ENCODE measurements at places on chromosomes 7 and 10. TPM values are rescaled to one million over a fixed set of nuclear protein-coding genes. Genes with fewer than 3 reads are reported as not detected.
A peak's percentile ranks its signal among the peaks of the same experiment; 100 is the strongest.

DNA sequence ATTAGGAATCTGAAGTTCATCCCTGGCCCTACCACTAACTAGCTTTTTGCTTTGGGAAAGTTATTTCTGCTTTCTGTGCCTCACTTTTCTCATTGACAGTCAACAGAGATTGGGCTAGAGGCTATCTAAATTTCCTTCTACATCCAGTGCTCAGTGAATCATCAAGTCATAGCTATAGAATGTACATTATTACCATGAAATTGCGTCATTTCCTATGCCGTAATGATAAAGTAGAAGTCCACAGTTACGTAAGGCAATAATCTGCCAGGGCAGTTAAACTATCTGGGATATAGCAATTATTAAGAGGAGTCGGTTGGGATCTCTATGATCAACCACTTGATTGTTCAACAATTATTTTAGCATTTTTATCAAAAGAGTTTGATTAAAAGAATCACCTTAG lies 64.4 kb downstream of the ITGB8 start:
- DNase-seq: no peak

- peak; percentile 14 for DNase-seq
Observed at GRCh38 chr10:93718937-93719725, 16.7 kb upstream of the FRA10AC1 start.

C10orf105 gene
- total RNA-seq: not detected

GRCh38 chr7:50619684-50620083 lies 54.5 kb upstream of the DDC start:
- DNase-seq: no peak

DNA sequence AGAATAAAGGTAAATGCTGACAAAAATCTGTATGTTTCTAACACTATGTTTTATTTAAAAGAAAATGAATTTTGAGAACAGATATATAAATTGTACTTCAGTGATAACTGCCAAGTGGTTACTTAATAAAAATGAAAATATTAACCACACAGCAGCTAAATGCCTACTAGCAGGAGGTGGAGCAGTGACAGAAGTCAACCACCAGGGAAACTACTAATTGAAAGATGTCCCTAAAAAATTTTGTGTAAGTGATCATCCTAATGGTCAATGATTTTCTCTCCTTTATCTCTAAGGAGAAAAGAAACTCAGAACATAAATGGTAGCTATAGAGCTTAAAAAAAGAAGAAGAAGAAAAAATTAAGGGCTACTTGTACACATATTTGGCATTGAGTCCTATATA lies 22.9 kb downstream of the WNT16 start:
- DNase-seq: no peak

GRCh38 chr7:74379938-74380337 lies 73.8 kb upstream of the GTF2IRD1 start:
- no peak for DNase-seq

DNA sequence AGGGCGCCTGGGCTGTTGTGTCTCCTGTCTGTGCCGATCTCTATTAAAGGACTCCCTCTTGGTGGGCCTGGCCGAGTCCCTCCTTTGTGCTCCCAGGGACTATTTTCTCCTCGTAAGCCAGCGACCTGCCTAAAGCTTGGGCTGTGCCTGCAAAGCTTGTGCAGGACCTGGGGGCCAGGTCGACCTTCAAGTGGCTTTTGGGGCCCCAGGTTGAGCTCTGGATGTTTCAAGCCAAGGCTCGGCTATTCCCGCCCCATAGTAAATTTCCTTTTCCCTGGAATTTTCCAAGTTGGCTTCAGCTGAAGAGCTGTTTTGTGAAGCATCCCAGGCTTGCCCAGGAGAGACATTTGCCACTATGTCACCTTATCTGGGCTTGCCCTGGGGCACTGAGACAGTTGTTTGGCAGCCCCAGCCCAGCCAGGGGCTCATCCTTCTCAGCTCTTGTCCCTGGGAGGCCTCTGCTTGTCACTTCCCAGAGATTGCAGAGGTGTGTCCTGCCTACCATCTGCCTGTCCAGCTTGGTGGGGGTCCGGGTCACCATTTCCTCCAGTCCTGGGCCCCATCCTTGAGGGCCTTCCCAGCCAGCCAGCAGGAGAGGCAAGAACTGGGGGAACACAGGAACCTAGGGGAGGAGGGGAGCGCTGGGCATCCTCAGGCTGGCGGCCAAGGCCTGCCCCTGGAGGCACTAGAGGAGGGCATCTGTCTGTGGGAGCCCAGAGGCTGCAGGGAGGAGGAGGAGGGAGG lies 20.2 kb downstream of the ZMIZ2 start:
- no peak for DNase-seq

DNA sequence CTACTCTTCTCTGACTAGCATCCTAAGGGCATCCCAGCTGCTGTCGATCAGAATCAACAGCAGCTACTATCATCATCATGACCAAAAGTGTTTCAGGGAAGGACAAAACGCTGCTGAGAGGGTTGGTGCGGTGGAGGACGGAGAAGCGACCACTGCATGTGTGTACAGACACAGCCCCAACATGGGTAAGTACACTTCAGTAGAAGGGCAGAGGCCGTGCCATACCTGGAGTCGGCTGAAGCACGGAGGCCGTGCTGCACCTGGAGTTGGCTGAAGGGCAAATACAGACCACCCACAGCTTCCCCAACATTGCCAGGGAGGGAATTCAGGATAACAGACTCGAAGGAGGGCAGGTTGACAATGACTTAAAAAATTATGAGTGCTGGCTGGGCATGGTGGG lies 67.8 kb upstream of the CYTH3 start:
- DNase-seq: no peak

PPP3CB gene
- 52.8 TPM for total RNA-seq

DNA sequence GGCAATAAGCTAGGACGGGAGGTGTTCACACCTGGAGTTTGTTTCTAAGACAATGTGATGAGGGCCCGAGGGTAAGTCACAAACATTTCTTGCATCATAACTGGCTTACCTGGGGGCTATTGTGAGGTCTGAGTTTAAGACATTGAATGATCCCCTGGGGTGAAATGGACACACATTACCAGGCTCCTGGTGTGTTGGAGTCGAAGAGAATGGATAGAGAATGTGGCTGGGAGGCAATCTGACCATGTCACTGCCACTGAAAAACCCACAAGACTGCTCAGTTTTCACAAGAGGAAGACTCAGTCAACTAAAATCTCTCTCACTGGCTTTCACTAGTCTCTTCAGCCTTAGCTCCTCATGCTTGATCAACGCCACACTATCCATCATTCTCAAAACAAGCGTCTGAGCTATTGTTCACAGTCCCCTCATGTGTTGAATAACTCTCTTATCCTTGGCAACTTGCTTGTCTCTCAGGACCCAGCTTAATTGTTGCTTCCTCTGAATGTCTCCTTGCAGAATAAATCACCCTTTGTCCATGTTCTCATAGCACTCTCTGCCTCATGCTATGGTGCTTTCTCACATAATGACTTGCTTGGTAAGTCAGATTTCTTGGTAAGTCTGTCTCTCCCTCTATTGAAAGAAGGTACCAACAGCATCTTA lies at the start of gene C10orf120:
TSS of gene C10orf120 (minus strand) at position 51 of the 660 bp plus-strand sequence. CDS start 56 bp downstream, outside the sequence.
- DNase-seq: no peak

TECPR1 gene
- total RNA-seq: 66.4 TPM

GRCh38 chr10:79027147-79028055 lies 41.4 kb upstream of the ZMIZ1 start:
- no peak for DNase-seq

- peak; percentile 28 for DNase-seq
Observed at GRCh38 chr7:38318803-38319416, 45.5 kb upstream of the TARP start.

DNA sequence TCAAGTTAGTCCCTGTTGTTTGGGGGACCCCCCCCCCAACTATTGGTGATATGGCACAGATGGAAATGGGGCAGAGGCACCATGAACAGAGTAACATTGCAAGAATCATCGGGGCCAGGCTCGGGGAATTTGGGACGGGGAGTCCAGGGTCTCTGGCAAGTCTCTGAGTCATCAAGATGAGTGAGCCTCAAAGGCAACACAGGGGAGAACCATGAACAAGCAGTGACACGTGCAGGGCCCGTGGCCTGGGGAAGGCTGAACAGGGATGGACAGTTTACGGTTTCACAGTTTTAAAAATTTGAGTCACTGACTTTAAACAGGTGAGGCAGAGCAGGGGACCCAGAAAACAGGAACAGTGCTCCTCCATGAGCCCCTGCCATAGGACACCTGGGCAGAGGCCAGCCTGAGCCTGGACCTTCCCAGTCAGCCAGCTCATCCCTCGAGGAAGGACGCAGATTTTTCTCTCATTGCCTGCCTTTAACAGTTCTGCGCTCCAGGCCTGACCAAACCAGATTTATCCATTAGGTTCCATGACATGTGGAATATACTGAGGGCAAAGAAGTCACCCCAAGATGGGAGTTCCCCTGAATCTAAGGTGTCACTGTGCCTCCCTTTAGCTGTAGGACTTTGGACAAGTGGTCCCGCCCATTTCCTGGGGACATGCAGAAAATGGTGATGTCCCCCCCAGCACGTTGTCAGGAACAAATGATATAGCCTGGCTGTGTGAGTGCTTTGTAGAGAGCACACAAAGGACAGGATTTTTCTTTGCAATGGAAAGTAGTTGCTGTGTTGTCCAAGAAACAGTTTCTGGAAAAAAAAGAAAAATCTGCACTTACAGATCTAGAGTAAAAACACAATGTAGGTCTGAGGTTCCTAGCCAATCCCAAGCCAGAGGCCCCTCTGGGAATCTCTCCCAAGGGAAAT lies 23.8 kb downstream of the CHST15 start:
- DNase-seq: no peak

DNA sequence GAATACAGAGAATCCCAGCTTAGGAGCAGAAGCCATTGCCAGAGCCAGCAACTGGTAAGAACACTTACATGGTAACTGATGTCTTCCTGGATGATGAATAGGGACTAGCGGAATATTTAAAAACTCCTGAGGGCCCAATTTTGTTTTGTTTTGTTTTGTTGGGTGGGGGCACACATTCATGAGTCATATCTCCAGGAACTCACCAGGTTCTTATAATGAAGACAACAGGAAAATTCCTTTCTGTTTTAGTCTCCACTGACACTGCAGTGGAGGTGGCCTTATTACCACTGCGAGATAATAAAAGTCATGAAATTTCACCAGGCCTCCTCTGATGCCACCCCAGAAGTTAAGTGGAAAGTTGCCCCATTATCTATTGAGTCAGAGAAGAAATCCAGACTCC lies 6.6 kb upstream of the CUZD1 start:
- no peak for DNase-seq

- DNase-seq: no peak
Observed at GRCh38 chr7:148662646-148663045, 36.1 kb upstream of the CUL1 start.

DNA sequence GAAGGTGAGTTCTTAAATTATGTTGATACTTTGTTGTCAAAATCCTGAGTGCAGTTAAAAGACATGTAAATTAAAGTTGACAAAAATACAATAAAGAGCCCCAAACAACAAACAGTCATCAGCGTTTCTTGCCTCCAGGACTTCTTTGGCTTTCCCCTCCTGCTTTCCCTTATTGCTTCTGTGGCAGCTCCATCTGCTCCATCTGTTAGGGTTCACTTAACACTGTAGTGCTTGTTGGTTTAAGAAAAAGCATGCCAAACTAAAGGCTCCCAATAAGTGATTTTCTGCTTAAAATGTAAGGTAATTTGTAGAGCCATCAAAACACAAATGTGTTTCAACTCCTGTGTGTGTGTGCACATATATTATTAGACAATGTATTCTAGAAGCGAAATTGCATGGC lies 254.3 kb upstream of the GNAI1 start:
- DNase-seq: no peak

DNA sequence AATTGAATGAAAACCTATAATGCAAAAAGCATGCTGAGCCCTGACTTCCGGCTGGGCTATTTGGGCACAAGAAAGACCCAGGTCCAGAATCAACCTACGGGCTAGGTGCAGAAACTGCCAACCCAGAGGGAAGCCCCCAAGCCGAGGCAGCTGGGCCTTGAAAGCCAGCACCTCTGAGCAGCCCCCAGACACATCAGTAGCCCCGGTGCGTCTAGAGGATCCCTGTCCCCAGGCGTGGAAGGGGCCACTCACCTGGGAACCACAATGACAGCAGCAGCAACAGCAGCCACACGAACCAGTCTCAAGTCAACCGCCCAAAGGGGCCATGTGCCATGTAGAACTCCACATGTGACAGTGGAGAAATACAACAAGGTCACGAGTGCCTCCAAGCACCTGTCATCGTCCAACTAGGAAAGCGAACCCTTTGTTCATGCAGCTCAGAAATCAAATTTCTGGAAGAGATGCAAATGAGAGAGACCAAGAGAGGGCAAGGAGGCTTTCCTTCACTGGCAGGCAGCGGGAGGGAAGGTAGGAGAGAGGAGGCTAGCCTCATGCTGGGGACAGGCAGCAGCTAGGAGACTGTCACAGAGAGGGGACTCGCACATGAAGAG lies 57.5 kb upstream of the CHST15 start:
- no peak for DNase-seq

GJC3 gene
- not detected for total RNA-seq

DNA sequence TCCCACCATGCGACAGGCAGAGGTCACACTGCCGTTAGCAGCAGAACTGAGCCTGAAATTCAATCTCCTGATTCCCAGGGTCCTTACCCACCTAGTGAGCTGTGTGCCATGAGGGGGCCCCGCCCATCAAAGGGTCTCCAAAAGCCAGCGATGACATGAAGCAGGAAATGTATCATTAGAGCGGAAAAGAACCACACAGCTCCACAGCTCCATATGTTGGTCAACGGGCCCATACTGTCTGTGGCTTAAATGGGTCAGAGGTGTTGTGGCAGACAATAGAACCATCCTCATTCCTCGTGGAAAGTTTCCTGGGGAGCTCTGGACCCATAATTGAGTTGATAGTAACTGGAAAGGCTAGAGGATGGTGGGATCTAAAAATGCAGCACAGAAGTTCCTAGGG lies 68.1 kb upstream of the PODXL start:
- DNase-seq: no peak

GRCh38 chr10:75619635-75620034 lies 188.2 kb downstream of the LRMDA start:
- no peak for DNase-seq

- DNase-seq: no peak
Observed at GRCh38 chr7:35487841-35488240, 207.1 kb downstream of the HERPUD2 start.

DNA sequence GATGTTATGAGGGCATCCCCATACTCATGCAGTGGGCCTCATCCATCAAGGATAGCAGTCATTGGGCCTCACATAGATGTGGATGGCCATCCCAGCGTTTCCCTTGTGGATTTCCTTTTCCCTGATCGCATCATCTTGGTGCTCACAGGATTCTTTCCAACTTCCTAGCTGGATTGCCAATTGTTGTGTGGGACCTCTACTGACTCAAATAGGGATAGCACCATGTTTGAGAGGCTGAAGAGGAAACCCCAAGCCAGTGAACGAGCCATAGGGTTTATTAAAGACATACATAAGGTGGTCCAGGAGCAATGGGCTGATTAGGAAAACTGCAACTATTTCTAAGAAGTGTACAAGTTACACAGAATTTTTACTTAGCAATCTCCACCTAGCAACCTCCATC lies 21.8 kb downstream of the ASZ1 start:
- no peak for DNase-seq

GRCh38 chr10:43194266-43194665 lies 56.0 kb downstream of the CSGALNACT2 start:
- DNase-seq: no peak
